NB4 (cell line): ENCODE measurements at places on chromosomes 12 and 14.

DNA sequence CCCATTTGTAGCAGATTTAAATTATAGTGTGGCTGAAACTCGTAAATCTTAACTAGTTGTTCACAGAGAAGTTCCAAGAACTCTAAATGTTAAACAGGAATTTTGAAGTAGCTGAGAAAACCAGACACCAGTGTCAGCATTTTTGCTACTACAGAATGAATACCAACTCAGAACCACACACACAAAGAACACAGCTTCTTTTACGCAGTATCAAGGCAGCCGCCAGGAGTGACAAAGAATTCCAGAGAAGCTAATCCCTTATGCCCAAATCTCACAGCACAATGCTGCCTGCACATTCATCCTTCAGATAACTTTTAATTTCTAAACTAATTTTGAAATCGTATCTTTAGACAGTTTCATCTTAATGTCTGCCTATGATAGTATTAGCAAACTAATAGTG is 37.4 kb downstream of the SLC6A15 start:
- DNase-seq = no peak

- DNase-seq = no peak
These were observed 51.0 kb upstream of the BCL11B start for GRCh38 chr14:99322731-99323599.

- no peak for DNase-seq
These were observed 851.6 kb downstream of the NRXN3 start for GRCh38 chr14:79021766-79022165.

DNA sequence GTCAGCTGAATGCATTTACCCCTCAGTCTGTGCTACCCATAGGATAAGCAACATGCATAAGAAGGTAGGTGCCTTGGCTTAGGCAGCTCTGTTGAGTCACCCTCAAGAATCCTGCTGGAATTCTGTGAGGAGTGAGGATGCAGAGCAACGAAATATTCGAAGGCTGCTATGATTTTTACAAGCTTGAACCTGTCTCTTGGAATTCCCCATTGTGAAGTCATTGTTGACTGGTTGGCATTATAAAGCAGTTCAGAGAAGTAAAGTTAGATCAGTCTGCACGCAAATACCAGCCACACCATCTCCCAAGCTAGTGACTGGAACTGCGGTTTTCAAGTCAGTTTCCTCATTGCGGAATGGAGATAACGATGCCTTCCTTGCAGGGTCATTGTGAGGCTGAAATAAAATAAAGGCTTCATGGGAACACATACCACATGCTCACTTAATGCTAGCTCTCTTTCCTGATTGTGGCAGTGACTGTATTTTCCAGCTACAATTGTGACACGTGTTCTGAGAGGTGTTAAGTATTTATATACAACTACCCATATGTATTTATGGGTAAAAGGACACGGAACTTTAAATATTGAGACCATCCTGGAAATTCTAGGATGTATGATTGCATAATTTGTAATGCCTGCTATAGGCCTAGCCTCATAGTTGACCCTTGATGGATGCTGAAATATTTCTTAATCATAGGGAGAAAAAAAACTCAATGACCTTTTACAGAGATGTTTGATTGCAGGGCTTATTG is 96.7 kb downstream of the ETV6 start:
- DNase-seq = peak; percentile 94

- DNase-seq = peak; percentile 19
These were observed 93.4 kb downstream of the CAND1 start for GRCh38 chr12:67362526-67362925.

GRCh38 chr14:73176685-73177084 is 40.4 kb downstream of the PSEN1 start:
- DNase-seq = peak; percentile 44

DNA sequence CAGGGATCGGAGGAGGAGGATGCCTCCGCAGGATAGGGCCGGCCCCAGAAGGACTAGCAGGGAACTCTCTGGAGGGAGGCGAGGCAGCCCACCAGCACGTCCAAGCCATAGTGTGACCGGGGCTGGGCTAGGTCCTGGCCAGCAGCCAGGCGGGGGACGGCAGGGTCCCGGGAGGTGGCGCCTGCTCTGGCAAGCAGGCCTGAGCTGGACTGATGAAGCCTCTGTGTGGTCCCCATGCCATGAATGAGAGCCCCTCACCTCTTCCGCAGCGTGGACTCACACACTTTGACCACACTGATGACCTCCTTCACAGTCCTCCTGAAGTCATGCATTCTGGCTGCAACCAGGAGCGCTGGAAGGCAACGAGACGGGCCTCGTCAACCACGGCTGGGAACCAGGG is 19.8 kb upstream of the BTBD6 start:
- no peak for DNase-seq

DNA sequence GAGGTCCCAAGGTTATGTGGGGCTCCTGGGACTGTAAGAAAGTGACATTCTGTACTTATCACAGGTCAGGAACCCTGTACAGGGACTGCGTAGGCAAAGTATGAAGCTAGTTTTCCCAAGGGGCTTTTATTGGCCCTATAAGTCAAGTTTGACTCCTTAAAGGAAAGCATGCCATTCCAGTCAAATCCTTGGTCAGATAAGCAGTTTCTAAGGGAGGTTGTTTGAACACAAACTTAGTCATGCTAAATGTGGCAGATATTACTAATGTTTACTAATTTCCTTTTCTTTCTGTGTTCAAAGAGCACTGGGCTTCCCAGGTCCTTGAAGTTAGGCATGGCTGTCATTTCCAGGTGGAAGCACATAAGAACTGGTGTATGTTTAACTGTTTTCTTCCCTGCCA is 472.4 kb downstream of the ATP23 start:
- no peak for DNase-seq

DNA sequence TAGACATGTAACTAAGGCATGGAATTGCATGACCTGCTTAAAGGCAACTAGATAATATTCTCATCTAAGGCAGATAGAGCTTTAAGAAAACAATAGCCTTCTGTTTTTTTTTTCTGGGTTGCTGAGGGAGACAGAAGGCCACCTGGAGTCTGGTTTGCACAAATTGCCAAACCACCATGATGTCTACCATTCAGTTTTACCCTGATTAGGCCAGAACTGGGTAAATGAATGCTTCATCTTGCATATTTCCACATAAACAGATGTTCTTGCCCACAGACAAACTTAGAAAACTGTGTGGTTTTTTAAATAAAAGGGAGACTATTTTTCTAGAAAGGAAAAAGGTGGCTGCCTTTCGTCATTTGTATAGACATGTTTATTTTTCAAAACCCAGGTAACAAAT is 278.7 kb upstream of the PRICKLE1 start:
- no peak for DNase-seq

DNA sequence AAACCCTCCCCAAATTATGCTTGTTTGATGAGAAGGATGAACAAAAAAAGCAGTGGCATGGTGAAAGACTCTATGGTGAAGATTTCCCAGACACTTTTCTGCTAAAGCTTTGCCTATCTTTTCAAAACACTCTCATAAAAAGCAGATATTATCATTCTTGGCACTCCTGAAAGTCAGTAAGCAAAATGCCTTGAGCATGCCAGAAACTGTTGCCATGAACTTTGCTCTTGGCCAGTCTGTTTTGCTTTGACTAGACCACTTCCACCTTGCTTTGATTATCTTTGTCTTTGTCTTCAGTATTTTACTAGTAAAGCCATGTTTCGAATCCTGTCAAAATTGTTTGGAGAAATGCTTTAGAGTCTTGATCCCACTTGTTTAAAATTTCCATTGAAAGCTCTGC is 110.4 kb downstream of the CNTN1 start:
- no peak for DNase-seq

DNA sequence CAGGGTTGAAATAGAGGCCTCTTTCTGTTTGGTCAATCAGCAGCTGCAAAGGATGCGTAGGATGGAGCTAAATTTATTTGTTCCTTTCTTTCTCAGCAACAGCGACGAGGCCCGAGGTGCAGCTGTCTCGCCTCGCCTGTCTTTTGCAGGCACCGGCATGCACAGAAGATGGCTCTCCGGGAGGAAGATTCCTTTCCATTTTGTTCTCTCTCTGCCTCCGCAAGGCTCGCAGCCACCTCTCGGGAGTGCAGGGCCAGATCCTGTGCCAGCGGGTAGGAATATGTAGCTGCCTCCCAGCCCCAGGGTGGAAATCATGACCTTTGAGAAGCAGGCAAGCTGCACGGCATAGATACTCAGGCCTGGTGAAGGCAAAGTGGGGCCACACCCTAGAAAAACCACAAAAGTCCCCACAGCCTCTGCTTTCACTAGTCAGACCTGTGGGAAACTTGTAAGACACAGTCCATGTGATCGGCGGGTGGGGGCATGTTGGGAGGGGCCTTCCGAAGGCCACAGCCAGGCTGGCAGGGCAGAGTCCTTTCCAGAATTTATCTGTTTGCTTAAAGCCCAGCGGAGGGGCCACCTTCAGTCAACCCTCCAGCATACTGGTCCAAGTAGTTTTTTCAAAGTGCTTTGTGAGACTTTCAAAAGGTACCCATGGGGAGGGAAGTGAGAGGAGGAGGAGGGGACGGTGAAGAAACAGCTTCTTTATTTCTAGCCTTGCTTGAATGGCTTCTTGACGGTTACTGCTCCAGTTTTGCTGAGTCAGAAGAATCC is at the start of gene MAP1LC3B2:
Gene MAP1LC3B2 (plus strand): TSS at position 220 of the 774 bp plus-strand sequence. CDS start 16,562 bp downstream, outside the sequence.
- peak; percentile 100 for DNase-seq

DNA sequence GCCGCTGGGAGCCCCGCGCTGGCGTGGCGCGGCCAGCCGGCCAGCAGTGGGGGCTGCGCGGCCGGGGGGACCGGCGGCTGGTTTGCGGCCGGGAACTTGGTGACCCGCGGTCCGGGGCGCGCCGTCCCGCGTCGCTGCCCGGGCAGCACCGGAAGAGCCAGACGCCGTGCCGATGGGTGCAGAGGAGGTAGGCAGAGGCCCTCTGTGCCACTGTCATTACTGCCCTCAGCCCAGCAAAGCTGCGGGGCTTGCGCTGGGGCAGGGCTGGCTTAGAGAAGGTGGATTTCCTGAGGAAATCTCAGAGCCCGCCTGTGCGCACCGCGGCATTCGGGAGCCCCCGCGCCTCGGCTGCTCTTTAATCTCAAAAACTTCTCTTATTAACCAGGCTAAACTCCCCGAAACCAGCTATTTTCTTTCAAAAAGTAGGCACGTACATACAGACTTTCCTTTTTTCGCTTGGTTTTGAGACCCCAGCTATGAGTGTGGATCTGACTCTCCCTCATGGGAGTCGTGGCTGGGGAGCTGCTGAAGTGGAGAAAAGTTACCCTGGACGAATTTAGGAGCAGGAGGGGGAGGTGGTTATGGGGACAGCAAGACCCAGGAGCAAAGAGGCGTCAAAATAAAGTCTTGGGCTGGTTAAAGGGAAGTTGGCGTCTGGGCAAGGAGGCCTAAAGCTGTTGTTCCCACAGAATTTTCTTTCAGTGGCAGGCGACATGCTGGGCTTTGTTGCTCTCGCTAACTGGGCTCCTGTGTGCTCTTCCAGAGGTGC is 802 bp downstream of the SUSD6 start:
- DNase-seq = peak; percentile 65
